Activated effector memory CD4-positive, alpha-beta T cell treated with Interleukin-2 at 50 U/mL for 16 hours (primary cell): ENCODE measurements at places on chromosomes 1 and 21.

- DNase-seq: no peak
Measured at GRCh38 chr1:27993241-27993640, 33.5 kb downstream of the XKR8 start.

DNA sequence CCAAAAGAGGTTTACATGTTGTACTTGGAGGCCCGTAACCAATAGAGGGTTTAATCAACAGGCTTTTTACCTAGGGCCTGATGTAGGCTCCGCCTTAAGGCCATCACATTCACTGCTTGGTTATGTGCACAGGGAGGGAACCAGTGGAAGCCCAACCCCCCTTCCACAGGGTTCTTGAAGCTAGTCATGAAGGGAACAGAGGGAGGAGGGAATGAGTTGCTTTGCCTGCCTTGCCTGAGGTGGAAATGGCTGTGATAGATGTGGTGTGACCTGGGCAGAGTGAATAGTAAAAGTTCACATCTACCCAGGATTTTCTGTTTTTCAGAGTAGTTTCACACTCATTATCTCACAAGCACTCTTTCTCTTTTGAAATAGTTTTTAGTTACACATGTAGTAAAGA, 215.1 kb downstream of the ST6GALNAC3 start:
- DNase-seq: no peak

DNA sequence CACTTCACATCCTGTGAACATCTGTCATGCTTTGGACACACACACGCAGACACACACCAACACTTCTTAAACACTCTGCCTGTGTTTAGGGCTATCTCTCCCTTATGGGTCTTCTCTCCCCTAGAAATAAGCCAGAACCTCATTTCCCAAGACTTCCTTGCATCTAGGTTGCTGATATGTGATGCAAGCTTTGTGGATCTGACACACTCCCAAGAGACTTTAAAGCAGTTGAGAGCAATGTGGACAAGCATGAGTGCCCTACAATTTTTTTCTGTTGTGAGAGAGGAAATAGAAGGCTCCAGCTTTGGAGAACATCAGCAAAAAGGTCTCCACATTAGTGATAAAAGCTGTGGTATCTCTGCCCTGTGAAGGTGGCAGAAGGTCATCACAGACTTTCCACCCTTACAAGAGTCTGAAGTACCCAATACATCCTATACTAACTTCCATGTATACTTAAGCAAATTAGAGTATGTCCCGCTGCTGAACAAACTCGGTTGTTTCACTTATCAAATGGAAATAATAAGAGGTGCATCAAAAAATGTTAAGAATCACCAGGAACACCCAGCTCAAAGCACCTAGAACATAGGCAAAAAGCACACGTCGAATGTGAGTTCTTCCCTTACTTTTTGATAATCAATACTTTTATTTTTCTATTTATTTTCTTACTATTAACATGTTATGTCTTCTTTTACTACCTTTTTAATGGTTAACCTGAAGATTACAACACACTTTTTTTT, 267.6 kb downstream of the SETD4 start:
- DNase-seq: no peak

GRCh38 chr1:151994956-151995355, 1.3 kb upstream of the S100A10 start:
- no peak for DNase-seq

- DNase-seq: no peak
Measured at GRCh38 chr1:225879521-225880221, 2.5 kb downstream of the TMEM63A start.

GRCh38 chr1:1433804-1434130, 1.7 kb upstream of the VWA1 start:
- DNase-seq: no peak

DNA sequence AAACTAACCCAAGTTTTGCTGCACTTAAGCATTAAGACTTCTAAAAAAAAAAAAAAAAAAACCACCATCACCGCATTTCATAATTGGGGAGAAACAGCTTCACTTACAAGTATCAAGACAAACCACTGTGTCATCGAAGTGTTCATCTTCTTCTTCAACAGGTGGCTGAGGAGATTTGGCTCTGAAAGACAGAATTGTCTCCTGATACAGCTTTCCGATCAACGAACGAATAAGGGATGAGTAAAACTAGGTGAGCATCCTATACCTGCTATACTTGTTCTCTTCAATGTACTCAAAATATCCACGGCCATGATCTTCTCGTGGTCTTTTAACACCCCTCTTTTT, 2.0 kb downstream of the HNRNPU start:
- DNase-seq: no peak

DNA sequence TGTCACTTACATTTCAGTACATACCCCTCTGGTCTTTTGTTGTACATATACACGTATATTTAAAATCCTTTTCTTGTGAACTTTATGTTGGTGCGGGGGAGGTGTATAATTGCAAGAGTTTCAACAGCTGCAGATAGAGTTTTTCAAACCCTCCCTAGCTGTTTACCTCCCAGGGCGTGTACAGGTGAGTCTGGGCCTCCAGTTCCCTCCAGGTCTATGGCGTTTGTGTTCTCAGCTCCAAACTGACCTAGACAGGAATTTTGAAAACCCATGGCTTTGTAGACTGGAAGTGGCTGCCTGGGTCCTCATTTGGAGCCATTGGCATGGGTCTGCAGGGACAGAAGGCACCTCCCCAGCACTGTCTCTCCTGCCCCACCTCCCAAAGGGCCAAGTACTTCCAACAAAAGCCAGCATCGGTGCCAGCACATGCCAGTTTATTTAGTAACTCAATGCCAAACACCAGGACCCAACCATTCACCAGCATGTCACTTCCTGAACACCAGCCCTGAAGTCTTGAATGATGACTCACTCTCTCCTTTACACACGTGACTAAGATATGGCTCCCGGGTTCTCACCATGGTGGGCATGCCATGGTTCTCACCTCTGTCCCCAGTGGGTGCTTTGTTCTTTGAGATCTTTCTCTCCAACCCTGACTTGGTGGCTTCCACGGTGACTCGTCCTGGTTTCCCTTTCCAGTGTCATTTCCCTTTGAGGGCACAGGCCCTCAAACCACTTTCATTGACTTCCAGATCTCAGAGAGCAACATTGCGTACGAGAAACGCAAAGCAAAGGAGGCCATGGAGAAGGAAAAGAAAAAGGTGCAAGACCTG, 57.3 kb upstream of the EFHD2 start:
- no peak for DNase-seq

GRCh38 chr1:55702064-55702463, 486.9 kb upstream of the USP24 start:
- DNase-seq: no peak

DNA sequence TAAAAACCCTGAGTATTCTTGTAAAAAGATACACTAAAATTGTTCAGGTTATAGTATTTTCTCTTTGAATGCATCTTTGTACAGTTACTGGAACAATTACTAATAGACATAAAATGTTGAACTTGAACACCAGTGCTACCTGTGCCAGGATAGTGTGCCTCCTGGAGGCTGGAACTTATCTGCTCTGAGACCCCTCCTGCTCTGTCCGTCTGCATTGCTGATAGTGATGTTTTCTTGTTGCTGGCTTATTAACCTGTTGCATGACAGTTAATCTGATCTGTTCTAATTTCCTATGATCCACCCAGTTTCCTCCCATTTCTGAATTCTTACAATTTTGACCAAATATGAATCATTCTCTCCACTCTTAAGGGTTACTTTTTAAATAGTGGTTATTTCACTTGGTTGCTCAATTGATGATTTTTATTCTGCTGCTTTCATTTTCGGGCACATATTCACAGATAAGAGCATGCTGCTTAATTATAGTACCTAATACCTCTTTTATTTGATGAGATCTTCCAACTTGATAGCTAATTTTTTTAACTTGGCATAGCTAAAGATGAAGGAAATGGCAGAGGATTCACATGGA, 101.4 kb downstream of the CC2D1B start:
- no peak for DNase-seq

DNA sequence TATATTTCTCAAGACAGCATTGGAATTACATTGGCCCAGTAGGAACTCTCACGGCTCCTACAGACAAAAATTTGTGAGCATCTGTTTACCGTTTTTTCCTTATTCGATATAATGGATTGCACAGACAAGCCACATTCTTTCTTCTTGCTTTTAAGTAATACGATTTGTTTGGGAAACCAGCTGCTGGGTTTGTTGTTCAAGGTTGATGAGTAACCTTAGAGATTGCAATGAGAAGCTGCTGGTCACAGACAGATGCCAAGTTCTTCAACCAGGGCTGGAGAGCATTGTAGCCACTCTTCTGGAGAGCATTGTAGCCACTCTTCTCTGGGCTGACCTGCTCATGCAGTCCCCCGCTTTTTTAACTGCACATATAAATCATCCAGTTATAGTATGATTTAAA, 1.4 kb upstream of the MIA3 start:
- DNase-seq: no peak

- no peak for DNase-seq
Measured at GRCh38 chr1:203563291-203563690, 63.3 kb upstream of the ATP2B4 start.

- peak; percentile 35 for DNase-seq
Measured at GRCh38 chr1:36109041-36109679, 15.9 kb downstream of the COL8A2 start.

GRCh38 chr21:37145635-37146111, 72.6 kb downstream of the TTC3 start:
- DNase-seq: no peak

DNA sequence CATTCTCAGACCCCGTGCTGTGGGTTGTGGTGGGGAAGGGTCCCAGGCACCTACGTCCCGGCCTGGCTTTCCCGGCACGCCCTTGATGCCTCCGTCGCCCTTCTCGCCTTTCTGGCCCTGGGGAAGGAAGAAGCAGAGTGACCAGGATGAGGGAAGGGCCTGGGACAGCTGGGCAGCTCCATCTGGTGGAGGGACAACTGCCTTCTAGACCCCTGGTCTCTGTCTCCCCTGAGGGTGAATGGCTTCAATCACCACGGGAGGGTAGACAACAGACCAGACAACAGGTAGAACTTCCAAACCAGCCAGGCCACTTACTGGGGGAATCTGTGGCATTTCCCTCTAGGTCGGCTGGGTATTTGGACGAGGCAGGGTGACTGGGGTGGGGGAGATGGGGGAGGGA, 11.9 kb downstream of the COL16A1 start:
- DNase-seq: no peak

DNA sequence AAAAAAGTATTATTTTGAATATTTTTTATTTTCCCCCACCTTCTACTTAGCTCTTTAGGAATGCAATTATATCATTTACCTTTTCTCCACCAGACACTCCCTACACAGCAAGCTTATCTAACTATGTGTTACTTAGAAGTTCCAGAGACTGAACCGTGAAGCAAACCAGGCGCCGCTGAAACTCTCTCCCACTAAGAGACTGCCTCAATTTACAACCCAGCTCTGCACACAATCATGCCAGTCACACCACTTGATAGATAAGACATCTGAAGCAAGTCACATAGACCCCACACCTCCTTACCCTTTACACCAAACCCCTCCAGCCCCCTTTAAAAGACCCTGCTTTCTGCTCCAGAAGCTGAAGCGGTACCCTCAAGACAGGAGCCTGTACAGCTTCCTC, 245.5 kb downstream of the S1PR1 start:
- no peak for DNase-seq

- DNase-seq: no peak
Measured at GRCh38 chr1:37047542-37047941, 13.2 kb upstream of the GRIK3 start.

- DNase-seq: no peak
Measured at GRCh38 chr1:228374711-228375577, 31.7 kb downstream of the TRIM11 start.

DNA sequence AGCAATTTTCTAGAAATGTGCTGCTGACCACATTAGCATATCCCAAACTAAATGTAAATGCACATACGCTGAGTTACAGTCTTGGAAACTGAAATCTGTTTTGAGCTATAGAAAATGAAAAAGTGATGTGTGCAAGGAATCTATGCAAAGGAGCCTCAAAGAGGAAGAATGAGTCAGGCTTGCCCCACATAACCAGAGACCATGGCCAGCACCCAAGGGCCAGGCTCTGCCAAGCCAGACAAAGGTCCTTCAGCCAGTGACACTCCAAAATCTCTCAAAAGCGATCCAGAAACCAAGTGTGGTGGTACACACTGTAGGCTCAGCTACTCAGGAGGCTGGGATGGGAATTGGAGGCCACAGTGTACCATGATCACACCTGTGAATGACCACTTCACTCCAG, 195.2 kb downstream of the TOMM20 start:
- DNase-seq: no peak

- no peak for DNase-seq
Measured at GRCh38 chr1:16248603-16249516, 11.9 kb upstream of the CPLANE2 start.

DNA sequence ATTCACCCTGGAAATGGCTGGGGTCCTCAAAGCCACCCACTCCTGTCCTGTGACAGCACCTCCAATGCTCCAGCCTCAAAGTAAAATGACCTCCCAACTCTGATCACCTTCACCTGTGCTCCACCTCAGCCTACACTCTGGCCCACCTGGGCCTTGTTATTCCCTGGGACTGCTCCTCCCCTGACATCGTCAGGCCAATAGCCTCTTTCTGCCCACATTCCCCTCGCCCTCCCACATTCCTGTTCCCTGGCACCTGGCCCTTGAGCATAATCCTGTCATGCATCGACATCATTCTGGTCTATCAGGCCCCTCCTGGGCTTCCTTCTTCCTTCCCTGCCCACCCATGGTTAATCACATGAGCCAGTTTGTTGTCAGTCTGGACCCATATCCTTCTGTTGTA, 13.2 kb upstream of the BCAR3 start:
- DNase-seq: no peak

- peak; percentile 79 for DNase-seq
Measured at GRCh38 chr1:151993734-151994496, at the start of gene S100A10. TSS of gene S100A10 (minus strand) at chr1:151993859. CDS start at chr1:151986230, 7,629 bp downstream.

- no peak for DNase-seq
Measured at GRCh38 chr21:33115631-33116510, 45.9 kb downstream of the OLIG1 start.

- no peak for DNase-seq
Measured at GRCh38 chr1:183551924-183552323, 38.3 kb downstream of the NCF2 start.

- no peak for DNase-seq
Measured at GRCh38 chr1:162250004-162250730, 126.5 kb downstream of the SPATA46 start.

DNA sequence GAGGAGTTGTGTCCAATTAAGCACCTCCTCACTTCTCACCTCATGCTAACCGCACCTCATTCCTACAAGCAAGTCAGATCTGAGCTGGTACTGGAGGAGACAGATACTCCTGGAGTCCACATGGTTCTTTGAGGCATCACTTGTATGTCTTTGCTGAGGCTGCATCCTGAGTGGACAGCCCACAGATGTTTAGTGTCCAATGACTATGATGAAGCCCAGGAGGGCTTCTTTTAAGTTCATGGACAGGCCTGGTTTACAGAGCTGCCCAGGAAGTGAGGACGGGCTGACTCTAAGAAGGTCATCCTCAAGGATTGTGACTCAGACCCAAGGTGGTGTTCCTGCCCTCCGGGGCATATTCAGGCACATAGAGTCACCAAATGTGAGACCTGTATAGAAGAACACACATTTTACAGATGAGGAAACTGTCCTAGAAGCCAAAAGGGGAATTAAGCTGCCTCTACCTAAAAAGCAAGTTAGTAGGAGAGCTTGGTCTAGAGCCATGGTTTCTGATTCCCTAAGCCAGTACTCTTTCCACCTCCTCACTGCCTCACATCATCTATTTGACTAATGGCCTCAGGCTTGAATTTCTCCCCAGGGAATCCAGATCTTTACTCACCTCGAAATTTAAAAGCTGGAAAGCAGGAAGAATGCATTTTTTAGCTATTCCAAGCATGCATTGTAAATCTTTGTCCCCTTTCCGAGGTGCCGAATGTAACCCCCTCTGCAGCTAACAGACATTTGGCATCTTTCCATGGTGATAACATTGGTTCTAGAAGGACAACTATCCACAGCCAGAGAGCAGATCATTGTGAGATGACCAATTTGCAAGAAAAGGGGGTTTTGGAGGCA, 228.1 kb downstream of the OMA1 start:
- no peak for DNase-seq
